ENCODE measurements at places on chromosomes 12 and 14. TPM values are rescaled to one million over a fixed set of nuclear protein-coding genes. Genes with fewer than 3 reads are reported as not detected.

The KRT71 gene
- total RNA-seq = not detected

DNA sequence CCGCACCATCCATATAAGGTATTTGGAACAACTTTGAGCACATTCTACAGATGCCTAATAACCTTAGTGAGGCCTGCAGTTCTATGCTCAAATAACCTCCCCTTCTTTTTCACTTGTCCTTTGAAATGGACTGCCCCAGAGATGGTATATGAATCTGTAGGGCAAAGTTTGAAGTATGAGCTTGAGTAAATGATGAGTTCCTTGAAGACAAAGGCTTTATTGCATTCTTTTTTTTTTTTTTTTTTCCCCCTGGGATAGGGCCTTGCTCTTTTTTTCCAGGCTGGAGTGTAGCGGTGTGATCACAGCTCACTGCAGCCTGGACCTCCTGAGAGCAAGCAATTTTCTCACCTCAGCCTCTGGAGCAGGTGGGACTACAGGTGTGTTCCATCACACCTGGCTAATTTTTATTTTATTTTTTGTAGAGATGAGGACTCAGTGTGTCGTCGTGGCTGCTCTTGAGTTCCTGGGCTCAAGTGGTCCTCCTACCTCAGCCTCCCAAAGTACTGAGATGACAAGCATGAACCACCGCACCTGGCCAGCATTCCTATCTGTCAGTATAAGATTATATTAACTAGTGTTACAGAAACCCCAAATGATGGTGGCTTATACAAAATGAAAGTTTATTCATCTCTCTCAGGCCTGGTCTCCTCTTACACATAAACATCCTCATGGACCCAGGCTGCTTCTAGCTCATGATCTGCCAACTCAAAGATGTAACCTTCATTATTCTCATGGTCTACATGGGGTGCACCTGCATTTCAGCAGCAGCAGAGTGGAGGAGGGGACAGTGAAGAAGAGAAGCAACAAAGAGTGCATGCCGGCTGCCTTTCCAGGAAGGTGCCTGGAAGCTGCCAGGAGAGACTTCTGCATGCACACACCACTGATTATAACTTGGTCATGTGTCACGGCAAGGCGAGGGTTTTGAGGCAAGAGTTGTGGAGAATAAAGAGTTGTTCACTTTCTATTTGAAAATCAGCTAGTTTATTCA lies 101.4 kb downstream of the DUSP16 start:
- no peak for DNase-seq

DNA sequence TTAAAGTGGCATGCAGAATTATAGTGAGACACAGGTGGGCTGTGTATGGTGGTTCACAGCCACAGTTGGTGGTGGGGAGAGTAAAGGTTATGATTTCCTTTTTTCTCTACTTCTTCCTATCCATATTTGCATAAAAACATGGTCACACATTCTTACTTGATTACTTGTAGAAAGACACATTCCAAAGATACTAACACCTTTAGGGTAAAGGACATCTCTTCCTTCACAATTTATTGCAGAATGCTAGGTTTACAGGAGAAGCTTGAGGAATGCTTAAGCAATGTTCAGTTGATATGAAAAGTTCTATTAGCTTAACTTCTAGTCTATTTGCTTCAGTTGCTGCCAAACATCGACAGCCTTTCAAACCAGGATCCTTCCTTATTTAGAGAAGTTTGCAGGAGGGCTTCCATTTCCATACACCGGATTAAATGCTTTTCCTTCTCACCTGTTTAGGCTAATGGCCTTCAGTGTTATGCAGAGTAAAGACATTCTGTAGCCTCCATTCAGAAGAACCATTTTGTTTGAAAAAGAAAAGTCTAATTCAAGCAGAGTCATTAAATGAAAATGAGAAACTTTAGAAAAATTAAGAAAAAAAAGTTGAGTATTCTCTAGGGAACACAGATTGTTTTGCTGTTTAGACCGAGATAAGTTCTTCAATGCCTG lies 2.6 kb upstream of the PHC1 start:
- DNase-seq = no peak

DNA sequence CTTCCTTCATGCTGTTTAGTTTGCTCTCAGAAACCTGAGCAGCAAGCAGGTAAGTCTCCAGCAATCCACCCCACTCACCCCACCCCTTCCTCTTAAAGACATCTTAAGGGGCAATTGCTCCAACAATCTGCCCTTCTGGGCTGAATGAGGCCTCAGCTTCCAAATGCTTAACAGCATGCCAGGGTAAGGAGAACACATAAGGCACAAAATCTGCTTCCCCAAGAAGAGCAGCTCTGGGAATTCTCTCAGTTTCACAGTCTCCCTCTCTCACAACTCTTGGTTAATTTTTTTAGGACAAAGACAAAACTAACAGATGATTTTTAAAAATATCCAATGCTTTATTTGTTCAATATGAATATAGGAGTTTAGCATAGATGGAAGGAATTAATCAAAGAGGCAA lies 288.9 kb upstream of the CCDC196 start:
- DNase-seq = no peak

DNA sequence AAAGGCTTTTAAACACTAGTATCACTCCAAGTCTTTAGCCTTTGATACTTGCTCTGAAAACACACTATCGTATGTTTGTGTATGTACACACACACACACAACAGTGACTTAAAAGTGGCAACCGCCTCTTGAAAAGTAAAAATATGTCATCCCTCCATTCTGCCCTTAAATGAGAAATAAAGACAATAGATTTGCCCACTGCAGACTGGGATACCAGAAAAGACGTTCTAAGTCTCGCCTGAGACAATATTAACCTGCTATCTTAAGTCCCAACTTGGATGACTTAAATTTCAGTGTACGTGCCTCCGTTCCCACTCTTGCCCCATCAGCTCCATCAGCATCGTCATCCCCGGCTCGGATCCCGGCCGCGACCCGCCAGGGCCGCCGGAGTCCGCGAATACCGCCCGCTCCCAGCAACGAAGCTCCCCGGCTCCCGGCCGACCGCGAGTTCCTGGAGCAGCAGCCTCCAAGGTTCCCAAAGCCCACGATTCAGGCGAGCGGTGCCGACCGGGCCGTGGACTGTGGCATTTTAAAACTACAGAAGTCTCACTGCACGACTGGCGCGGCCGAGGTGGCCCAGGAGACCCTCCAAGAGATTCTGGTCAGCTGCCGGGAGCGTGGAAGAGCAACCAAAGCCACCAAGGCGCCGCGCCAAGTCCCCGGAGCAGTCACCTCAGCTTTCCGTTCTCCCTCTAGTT lies 2.8 kb upstream of the ARID2 start:
- DNase-seq = peak; percentile 76

DNA sequence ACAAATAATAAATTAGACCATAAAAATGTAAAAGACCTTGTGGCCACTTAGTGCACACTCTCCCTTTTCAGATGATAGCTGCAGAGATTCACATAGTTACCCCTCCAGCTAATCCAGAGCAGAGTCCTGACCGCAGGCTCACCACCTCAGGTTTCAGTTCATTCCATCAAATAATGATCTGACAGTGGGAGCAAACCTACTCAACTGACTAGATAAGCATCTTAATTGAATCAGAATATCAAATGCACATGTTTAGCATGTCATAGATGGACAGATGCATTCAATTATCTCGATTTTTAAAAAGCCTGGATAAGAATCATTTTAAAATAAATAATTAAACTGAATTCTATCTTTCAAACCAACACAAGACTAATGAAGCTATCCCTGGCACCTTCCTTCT lies 242.3 kb upstream of the PDZRN4 start:
- no peak for DNase-seq

GRCh38 chr14:21987937-21988336 lies 314.3 kb upstream of the OR4E1 start:
- DNase-seq = no peak

The OR4K15 gene
- not detected for total RNA-seq

DNA sequence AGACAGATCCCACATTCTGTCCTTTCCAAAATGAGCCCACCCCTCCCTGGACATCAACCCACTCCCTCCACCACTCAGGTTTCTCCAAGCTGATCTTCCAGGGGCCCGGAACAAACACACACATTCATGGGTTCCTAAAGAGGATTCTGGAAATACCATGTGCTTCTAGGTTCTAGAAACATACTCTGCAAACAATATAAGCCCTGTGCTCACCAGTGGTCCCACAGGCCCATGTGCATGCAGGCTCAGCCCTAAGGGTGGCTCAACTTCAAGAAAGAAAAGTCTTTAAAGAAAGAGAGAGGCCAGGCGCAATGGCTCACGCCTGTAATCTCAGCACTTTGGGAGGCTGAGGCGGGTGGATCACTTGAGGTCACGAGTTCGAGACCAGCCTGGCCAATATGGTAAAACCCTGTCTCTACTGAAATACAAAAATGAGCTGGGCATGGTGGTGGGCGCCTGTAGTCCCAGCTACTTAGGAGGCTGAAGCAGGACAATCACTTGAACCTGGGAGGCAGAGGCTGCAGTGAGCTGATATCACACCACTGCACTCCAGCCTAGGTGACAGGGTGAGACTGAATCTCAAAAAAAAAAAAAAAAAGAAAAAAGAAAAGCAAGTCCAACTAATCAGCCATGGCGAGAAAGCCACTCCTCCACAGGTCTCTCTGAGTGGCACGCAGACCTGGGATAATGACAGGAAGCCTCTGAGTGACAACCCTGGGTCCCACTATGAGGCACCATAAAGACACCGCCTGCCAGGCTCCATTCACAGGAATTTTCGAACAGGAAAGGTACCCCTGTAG lies 59.5 kb upstream of the PNMA1 start:
- DNase-seq = no peak

- DNase-seq = no peak
Measured at GRCh38 chr12:131372706-131373195, 338.1 kb upstream of the SFSWAP start.

DNA sequence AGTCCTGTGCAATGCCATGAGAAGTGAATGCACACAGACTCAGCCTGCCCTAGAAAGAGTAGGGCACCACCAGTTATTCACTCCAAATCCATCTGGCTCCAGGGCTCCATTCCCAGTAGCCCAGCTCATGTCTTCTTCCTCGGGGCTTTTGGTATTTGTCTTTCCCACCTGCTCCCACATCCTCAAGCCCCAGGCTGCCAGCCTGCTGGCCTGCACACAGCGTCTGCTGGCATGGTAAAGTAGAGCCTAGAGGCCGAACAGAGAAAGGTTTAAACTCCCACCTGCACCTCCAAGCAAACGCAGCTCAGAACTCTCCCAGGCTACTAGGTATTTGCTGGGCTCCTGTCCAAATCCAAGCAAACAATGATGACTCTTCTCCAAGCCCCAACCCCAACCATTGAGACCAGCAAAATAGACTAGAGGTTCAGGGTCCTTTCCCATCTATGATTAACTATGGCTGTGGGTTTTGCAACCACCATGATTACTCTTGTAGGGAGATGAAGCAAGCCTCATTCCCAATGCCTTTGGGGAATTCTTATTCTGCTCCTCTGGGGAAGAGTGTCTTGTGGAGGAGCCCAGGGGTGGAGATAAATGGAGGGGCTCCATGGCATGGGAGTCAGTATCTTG lies 5.2 kb upstream of the VDR start:
- DNase-seq = no peak

DNA sequence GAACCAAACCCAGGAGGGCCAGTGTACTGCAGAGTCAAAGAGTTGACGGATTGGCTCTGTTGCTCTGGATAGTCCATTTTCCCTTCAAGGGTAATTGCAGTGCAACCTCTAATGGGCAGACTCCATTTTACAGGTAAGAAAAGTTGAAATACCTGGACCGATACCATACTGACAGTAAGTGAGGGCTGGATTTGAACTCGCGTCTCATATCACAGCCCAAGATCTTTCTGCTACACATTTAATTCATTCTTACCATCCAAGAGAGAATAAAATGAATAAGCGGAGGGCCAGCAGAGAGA lies 356 bp upstream of the ZC3H14 start:
- DNase-seq = no peak

The KRT78 gene
- total RNA-seq = not detected

DNA sequence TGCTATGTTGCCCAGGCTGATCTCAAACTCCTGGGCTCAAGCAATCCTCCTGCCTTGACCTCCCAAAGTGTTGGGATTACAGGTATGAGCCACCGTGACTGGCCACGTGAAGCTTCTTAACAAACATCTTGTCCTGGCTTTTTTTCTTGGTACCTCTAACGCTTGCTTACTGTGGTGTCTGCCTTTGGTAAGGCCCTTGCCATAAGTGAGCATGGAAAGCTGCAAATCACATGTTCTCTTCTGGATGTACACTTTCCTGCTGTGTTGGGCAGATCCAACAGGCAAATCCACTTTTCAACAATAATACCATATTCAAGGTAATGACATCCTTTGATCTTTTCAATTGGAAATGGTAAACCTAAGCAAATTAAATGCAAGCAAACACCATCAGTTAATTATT lies 54.6 kb downstream of the ARF6 start:
- DNase-seq = no peak

- no peak for DNase-seq
Measured at GRCh38 chr14:69002069-69002468, 23.0 kb upstream of the ACTN1 start.

The CD69 gene
- total RNA-seq = 10.9 TPM

DNA sequence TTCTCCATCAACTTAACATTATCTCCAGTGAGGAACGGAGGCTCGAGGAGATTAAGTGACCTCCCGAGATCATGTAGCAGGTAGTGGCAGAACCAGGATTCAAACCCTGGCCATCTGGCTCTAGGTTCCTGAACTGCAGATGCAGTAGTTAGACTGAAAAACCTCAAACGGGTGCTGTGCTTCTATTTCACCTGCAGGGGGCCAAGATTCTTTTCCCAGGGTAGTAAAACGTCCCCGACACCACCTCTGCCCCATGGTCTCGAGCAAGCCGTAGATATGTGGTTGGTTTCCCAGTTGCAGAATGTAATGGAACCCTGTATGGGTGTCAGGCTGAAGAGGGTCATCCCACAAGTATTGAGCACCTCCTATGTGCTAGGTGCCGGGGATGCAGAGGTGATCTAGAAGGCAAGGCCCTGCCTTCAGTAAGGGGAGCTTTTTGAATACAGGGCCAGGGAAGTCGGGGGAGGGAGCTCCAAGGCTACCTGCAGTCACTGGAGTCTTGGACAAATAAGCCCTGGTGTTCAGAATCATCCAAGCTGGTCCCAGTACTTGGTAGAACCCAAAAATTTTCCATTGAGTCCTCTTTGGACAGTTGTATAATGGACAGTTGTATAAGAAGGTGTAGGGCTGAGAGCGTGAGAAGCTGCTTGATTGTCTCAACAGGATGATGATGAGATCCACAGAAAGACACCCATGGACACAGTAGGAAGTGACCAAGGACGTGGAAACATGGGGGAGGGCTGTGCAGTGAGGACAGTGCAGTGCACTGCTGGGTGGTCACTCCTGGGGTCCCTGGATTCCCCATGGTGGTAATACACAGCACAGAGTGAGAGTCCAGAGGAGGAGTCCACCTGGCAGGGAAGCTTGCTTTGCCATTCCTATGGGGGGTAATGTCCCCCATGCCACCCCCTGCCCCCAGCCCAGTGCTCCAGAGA lies 197.2 kb downstream of the CHST11 start:
- DNase-seq = no peak
